ENCODE measurements at places on chromosomes 3 and 15. TPM values are rescaled to one million over a fixed set of nuclear protein-coding genes. Genes with fewer than 3 reads are reported as not detected.

The GOLGA6L4 gene
- 2.1 TPM for total RNA-seq

The PLIN1 gene
- total RNA-seq: 835 TPM

The DAPK2 gene
- 12.0 TPM for total RNA-seq

The PIERCE2 gene
- 4.1 TPM for total RNA-seq

The SPTSSB gene
- total RNA-seq: 0.19 TPM

The SLC12A1 gene
- total RNA-seq: not detected

The TRAK1 gene
- total RNA-seq: 21.4 TPM

The CPLX3 gene
- total RNA-seq: not detected

The LAMB2 gene
- total RNA-seq: 466 TPM

The CAPN7 gene
- 42.1 TPM for total RNA-seq

The SAMD7 gene
- total RNA-seq: not detected

The HTR3E gene
- not detected for total RNA-seq

The TBCCD1 gene
- 13.6 TPM for total RNA-seq

The FOXB1 gene
- not detected for total RNA-seq

The ITIH4 gene
- 2.5 TPM for total RNA-seq

The TMEM44 gene
- total RNA-seq: 26.8 TPM

The STOML1 gene
- 24.0 TPM for total RNA-seq

The VIPR1 gene
- 73.8 TPM for total RNA-seq

The SSUH2 gene
- 0.50 TPM for total RNA-seq

The CCDC33 gene
- not detected for total RNA-seq

The TLR9 gene
- total RNA-seq: not detected

The ITIH3 gene
- total RNA-seq: 1.1 TPM

The MYEF2 gene
- 3.6 TPM for total RNA-seq

The SNURF gene
- total RNA-seq: 1.2 TPM

The RAB6B gene
- total RNA-seq: 1.7 TPM

The SLC12A8 gene
- total RNA-seq: not detected

The FGF7 gene
- 89.1 TPM for total RNA-seq

The RBMS3 gene
- total RNA-seq: 61.5 TPM

The XCR1 gene
- 0.09 TPM for total RNA-seq

The PFN2 gene
- total RNA-seq: 26.0 TPM

The ATP10A gene
- 19.3 TPM for total RNA-seq

The EID1 gene
- 231 TPM for total RNA-seq

The PAK2 gene
- total RNA-seq: 69.8 TPM

The SPINK8 gene
- not detected for total RNA-seq

The C3orf49 gene
- not detected for total RNA-seq

All from omental fat pad (tissue), 4 donors.